ENCODE measurements at places on chromosomes 1 and 21. TPM values are rescaled to one million over a fixed set of nuclear protein-coding genes. Genes with fewer than 3 reads are reported as not detected.

DNA sequence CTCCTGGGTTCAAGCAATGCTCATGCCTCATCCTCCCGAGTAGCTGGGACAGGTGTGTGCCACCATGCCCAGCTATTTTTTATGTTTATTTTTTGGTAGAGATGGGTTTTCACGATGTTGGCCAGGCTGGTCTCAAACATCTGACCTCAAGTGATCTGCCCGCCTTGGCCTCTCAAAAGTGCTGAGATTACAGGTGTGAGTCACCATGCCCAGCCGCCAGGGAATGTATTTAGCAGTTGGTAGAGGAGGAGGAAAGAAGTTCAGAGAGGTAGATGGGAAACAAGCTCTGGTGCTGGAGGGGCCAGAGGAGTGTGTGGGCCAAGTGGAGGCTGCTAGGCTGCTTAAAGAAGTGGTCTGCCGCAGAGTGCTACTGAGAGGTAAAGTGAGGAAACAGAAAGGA is 6.0 kb downstream of the DOP1B start:
- DNase-seq, result no peak

PRDM2 gene
- 142 TPM for total RNA-seq

DNA sequence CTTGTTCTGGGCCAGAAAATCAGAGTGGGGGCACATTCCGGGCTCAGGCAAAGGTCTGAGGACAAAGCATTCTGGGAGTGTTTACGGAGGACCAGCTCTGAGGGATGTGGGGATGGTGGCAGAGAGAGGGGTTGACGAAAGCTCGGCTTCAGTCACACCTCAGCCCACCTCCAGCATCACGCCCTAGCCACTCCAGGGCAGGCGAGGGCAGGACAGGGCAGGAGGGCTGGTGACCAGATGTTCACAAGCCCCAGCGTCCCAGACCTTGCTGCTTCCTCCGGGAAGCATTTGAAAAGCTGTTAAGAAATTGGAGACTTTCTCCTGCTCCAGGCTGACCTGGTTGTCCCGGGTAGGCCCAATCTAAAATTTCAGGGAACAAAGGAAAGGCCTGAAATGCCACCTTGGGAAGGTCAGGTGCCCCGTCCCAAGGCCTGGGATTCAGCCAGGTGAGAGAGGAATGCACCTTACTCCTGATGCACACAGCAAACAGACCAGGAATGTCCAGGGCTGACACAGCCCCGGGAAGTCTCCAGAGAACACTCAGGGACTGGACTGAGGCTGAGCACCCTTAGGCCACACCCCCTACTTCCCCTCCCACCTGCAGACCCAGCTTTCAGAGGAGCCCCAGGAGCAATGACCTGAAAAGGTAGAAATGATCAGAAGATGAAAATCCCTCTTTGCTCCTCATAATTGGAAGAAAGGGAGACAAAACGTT is 71.9 kb upstream of the KLHDC7A start:
- no peak for DNase-seq

DNA sequence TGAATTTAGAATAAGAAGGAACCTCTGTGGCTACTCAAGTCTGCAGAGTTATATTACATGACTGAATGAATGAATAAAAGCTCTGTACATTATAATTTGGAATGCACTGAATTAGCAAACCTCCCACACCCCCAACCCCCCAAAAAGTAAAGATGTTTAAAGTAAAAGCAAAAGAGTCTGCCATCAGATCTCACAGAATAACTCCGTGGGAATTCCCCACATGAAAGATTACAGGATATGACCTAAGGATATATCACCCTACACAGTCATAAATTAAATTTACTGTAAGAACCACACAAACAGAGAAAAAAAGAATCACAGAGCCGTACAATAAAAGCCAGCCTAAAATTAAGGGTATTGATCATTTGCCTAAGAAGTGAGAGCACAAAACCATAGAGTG is 587.3 kb downstream of the PTPRC start:
- DNase-seq, result peak; percentile 30

DNA sequence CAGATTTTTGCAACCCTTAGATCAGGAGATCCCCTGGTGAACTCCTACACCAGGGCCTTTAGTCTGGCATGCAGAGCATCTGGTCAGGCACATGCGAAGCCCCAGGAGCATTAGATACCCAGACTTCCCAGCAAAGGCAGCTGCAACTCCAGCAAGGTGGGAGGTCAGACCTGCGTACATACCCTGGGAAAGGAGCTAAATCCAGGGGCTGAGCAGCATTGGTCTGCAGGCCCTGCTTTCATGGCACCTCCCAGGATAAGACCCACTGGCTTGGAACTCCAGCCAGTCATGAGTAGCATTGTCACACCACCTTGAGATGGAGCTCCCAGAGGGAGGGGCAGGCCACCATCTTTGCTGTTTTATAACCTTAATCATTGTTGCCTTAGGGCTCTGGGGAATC is 92.3 kb downstream of the KCNT2 start:
- no peak for DNase-seq

- DNase-seq, result no peak
Measured at GRCh38 chr1:152880316-152880715, 2.2 kb downstream of the SMCP start.

DNA sequence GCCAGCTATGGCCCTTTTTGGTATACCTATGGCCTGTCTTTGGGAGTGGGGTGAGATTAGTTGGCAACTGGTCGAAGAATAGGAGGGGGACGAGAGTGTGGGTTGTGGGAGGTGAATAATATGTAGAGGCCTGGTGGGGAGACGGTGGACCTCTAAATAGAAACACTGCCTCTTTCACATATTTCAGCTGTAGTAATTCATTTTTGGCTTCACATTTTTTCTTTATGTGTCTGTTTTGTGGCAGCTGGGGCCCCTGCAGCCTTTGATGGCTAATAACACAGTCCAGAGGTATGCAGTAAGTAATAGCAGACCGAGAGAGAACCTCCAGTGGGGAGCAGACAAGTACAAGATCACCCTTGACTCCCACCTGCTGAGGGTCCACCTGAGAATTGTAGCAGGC is 75.9 kb downstream of the HLX start:
- no peak for DNase-seq

DNA sequence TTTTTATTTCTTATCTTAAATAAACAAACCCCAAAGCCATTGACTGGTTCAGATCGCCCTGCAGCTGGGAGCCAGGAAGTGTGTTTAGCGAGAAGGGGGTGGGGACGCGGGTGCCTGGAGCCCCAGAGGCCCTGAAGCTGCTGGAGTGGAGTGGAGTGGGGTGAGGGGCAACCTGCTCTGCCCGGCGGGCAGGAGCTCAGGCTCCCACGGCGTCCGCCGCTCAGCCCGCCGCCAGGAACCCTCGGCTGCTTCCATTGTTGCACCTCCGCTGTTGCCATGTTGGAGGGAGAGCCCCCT is 673 bp downstream of the PIK3C2B start:
- DNase-seq, result peak; percentile 66

CD1E gene
- total RNA-seq, result 0.61 TPM

DNA sequence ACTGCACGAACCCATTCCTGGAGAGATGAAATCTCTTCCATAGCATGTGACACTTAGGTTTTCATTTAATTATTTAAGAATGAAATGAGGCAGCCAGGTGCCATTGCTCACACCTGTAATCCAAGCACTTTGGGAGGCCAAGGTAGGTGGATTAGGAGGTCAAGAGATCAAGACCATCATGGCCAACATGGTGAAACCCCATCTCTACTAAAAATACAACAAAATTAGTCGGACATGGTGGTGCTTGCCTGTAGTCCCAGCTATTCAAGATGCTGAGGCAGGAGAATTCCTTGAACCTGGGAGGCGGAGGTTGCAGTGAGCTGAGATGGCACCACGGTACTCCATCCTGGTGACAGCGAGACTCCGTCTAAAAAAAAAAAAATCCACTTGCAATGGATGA is 17.8 kb downstream of the L1TD1 start:
- no peak for DNase-seq

DNA sequence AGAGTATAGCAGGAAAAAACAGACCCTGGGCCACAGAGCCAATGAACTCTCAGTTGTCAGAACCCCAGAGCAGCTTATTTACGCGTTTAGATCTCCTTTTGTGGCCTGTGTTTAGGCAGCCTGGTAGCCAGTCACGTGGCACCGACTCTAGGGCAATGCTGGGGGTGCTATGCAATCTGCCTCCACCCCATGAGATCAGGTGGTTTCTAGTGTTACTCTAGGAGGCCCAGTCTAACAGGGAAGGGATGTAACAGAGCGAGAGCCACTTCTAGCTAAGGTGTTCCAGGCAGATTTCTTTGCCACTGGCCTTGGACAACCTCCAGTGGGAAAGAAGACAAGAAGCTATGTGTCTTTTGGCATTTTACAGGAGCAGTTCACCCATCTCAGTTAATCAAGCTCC is 12.0 kb upstream of the A3GALT2 start:
- DNase-seq, result no peak
